ENCODE measurements at places on chromosomes 3 and 15.

GRCh38 chr3:138260611-138261010, 69.0 kb downstream of the NME9 start:
- no peak for DNase-seq

DNA sequence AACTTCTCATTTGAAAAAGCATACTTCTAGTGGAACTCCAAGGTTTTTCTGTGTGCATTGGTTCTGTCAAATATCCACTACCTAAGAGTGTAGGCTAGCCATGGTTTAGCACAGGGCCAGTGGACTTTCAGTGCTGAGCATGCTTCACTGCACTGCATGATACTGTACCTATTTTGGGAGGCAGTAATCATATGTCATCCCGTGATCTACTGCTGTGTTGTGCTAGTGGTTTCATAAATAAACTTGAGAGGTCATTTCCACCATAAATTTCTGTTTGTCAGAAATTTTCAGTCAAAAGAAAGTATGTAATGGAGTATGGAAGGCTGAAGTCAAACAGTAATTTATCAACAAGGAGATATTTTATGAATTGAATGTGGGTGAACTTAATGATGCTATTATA, 203.6 kb downstream of the ROBO1 start:
- no peak for DNase-seq

DNA sequence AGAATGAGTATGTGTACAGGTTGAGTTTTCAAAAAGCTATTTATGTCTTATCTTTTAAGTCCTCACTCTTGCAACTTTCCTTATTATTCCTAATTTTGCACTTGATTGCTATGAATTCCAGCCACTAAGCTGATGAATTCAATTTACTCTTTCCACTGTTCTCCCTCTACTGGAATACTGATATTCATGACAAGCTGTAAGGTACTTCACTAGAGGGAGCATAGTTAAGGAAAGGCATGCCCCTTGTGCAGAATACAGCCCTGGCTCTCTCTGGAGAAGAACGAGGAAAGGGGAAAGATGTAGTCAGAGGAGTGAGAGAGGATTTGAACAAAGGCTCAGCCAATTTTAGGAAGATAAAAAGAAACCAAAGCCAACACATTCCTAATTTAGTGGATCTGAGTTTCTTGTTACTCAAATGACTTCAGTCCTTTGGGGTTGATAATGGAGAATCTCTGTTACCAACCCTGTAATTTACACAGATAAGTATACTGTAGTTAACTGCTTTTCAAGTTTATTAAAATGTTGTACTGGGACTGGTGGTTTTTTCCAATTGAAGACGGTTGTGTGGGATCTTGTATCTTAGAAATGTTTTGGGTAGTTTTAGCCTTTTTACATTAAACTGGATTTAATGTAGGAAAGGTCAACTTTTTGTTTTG, 4.0 kb downstream of the SCAANT1 start:
- no peak for DNase-seq

- no peak for DNase-seq
Observed at GRCh38 chr15:51853998-51854397, 24.5 kb downstream of the TMOD3 start.

DNA sequence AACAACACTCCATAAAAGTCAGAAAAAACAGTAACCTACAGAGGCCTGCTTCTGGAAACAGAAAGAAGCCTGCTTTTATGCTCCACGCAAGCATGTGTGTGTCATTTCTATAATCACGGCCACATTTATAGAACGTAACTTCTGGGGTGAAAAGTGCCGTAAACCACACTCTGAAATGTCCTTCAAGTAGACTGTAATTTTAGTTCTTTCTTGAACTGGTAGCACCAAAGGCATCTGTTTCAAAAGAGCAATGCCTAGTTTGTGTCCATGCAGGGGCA, 19.5 kb upstream of the CMTM7 start:
- no peak for DNase-seq

DNA sequence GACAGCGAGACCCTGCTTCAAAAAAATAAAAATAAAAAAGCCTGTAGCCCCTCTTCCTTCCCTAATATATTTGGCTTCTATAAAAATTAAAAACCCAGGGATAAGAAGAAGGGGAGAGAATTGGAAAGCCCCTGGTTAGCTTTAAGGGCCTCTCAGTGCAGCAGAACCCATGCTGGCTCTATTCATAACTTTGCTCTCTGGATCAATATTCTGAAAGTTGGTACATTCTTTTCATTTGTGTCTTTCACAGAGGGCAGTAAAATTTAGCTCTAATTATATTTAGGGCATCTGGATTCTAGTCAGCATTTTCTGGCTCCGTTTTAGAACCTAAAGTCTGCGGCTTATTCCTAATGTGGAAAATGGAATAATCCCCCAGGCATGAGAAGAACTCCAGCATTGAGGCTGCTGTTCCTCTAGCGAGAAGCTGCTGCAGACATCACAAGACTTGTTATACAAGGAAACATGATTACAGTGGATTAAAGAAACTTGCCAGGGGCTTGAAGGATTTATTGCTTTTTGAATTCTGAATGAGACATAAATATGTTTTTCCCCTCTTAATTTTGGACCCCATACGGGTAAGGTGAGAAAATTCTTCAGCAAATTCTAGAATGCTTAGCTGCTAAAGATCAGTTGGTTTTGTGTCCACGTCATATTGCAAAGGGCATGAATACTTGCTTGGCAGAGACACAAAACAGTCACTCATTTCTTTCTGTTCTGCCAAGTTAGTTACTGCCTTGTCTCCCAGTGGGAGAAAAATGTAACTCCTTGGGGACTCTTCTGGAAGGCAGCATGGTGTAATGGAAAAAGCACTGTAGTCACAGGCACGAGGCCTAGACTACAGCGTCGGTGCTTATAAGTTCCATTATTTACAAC, 177.7 kb downstream of the VGLL4 start:
- peak; percentile 83 for DNase-seq

DNA sequence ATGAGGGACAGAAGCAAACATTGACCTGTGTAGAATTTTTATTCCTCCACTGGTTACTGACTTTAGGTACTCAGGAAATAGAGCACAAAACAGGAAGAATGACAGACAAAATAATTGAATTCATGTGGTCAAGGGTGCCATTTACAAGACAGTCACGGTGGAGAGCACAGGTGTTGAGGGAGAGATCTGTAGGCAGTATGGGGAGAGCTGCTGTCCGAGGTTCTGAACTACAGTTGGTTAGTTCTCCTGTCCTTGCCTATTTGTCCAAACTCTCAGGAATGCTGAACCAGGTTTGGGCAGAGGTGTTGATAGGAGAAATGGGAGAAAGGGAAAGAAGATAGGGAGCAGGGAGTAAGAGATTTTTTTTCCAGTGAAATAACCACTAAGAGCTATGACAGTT, 178.5 kb upstream of the ZBTB20 start:
- no peak for DNase-seq

Data from tibial artery (tissue), 4 donors.